Islet precursor cell (in vitro differentiated cells): ENCODE measurements at places on chromosomes 1 and 21.

GRCh38 chr1:29238620-29239002, 2.3 kb downstream of the PTPRU start:
- peak; percentile 62 for DNase-seq

GRCh38 chr1:197464044-197464443, 196.0 kb downstream of the CRB1 start:
- DNase-seq = no peak

- DNase-seq = no peak
Observed at GRCh38 chr1:206676499-206676898, 8.2 kb upstream of the MAPKAPK2 start.

- no peak for DNase-seq
Observed at GRCh38 chr1:25146451-25146855, 85.8 kb downstream of the SYF2 start.

- DNase-seq = no peak
Observed at GRCh38 chr1:158952416-158952815, 21.1 kb downstream of the PYHIN1 start.

- no peak for DNase-seq
Observed at GRCh38 chr21:31658053-31658452, 1.4 kb upstream of the SOD1 start.

DNA sequence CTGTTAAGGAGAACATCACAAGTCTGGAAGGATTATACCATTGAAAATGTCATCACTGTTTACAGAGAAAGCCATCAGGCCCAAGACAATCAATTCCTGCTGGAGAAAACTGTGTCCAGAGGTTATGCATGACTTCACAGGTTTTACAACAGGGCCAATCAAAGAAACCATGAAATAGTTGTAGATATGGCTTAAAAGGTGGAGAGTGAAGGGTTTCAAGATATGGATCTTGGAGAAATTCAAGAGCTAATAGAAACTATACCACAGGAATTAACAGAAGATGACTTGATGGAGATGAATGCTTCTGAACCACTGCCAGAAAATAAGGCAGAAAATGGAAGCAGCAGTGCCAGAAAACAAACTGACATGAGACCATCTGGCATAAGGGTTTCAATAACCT, 30.2 kb downstream of the USP1 start:
- no peak for DNase-seq

DNA sequence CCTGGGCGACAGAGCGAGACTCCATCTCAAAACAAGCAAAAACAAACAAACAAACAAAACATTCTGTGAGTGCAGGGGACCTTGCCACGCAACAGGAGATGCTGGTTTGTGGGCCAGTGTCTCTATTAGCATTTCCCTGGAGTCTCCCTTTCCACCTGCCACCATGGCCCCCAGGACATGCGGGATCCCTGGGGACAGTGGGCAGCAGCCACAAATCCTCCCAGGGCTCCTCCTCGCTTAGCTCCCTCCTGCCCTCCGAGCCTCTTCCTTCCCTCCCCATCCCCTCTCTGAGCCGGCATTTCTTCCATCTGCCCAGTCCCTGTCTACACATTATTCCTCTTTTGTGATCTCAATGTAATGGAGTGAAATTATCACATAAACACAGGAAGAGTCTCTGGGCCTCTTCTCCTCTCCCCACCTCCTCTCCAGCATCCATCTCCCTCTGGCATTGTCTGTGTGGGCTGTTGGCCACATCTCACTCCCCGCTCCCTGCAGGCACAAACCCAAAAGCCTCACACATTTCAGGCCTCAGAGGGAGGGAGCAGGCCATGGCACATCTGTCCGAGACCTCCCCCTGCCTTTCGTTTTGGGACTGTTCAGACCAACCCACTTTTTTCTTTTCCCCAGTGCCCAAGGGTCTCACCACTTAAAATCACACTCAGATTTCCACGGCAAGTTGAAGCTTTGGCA, 144.3 kb downstream of the MIS18A start:
- no peak for DNase-seq

- no peak for DNase-seq
Observed at GRCh38 chr1:111768023-111768422, 12.3 kb downstream of the DDX20 start.

DNA sequence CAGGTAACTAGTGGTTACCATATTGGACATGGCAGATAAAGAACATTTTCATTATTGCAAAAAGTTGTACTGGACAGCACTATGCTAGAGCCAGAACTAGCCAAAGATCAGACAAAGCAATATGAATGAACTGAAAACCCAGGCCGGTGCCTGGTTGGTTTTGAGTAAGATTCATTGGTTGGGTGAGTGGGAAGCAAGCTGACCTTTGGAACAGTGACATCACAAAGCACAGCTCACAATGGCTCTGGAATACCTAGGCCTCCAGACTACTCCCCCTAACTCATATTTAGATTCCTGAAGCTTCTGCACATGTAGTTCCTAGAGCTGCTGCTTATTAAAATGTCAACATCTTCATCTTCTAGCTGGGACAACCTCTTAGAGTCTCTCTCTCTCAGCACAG, at the start of gene TMCO2:
TMCO2 (plus strand) TSS at position 283 of the 400 bp plus-strand sequence; CDS start at position 340, 57 bp downstream.
- DNase-seq = no peak

- DNase-seq = peak; percentile 47
Observed at GRCh38 chr1:157107702-157108101, 8.1 kb upstream of the ETV3L start.

DNA sequence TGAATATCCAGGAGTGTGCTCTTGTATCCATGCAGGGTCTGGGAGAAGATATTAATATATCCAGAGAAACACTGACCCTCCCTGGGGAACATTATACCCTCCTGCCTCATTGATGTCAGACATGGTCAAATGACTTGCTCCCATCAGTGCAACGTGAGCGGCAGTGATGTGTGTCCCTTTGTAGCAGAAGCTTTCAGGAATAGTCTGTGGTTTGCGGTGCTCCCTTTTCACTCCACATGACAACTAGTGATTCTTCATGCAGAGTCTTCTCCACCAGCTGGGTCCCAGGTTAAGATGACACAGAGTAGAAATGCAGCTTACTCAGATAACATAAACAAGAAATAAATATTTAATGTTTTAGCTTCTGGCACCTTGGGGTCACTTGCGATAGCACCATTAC, 31.9 kb upstream of the LYPD8 start:
- DNase-seq = no peak

GRCh38 chr1:46183079-46183847, 7.0 kb upstream of the P3R3URF start:
- peak; percentile 96 for DNase-seq

DNA sequence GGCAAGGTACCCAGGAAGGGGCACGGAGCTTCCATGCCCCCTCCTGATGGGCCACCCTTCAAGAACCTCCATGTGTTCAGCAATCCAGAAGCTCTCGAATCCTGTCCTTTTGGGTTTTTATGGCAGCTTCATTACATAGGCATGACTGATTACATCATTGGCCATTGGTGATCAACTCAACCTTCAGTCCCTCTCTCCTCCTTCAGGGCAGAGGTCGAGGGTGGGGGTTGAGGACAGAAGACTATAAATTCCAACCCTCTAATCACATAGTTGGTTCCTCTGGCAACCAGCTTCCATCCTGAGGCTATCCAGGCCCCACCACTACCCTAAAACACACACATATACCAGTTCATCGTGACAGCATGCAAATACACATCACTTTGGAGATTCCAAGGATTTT, 135.7 kb downstream of the ZNF281 start:
- peak; percentile 74 for DNase-seq

- no peak for DNase-seq
Observed at GRCh38 chr1:37125295-37125694, 91.0 kb upstream of the GRIK3 start.

GRCh38 chr1:110462964-110463363, 12.0 kb downstream of the PROK1 start:
- no peak for DNase-seq

DNA sequence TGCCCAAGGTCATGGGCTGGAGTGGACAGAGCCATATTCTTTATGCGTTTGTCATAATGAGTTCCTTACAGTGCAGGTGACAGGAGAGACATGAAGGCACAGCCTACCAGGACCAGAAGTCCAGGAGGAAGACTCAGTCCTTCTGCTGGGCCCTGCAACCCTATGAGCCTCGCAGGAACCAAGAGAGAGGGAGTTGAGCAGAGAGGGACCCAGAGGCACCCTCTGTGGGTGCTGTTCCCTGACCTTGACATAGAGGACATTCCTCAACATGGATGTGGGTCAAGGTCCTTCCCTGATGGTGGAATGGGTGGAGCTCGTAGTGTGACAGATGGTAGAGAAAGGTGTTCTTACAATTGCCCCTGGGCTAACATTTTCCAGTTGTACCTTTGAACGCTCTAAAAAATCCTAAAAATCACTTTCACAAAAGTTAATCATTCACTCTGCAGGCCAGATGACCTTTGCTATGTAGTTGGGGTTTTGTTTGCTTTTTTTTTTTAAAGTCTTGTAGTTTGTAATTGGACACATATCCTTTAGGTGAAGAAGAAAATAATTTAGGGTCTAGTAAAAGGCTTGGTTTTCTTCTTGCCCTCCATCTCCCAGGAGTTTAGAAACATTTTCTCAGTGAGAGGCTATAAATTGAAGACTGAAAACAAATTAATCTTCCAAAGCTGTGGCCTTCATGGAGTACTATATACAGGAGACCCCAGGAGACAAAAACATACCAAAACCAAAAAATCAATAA, 41.9 kb downstream of the MAB21L3 start:
- DNase-seq = peak; percentile 33

GRCh38 chr1:46300673-46301405, 2.6 kb downstream of the LRRC41 start:
- DNase-seq = no peak

- DNase-seq = peak; percentile 70
Observed at GRCh38 chr1:112298558-112298957, 97.5 kb upstream of the CTTNBP2NL start.

DNA sequence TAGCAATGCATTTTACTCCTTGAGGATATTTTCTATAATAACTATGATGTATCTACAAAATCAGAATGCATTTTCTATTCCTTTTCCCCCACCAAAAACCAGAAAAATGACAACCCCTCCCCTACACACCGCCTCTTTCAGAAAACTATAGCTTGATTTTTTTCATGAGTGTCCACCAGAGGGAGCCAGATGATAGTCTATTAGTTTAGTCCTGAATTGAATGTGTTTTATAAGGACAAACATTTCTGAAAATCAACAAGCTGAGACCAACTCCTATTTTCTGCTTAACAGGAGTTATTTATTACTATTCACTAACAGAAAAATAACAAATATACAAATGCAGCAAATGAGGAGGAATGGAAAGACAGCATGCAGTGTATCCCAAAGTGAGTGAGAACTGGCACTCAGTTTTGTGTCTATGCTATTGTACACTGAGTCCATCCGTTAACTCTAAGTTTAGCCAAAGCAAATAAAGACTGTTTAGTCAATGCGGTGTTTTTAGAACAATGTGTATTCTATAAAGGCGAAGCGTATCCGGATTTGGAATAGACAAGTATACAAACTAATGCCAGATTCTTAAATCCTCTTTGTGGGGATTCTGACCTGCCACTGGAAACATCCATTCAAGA, 182.6 kb downstream of the VAV3 start:
- DNase-seq = no peak

GRCh38 chr1:111174070-111174469, 26.4 kb downstream of the DENND2D start:
- DNase-seq = no peak

GRCh38 chr1:219506473-219506899, 106.4 kb downstream of the ZC3H11B start:
- no peak for DNase-seq

DNA sequence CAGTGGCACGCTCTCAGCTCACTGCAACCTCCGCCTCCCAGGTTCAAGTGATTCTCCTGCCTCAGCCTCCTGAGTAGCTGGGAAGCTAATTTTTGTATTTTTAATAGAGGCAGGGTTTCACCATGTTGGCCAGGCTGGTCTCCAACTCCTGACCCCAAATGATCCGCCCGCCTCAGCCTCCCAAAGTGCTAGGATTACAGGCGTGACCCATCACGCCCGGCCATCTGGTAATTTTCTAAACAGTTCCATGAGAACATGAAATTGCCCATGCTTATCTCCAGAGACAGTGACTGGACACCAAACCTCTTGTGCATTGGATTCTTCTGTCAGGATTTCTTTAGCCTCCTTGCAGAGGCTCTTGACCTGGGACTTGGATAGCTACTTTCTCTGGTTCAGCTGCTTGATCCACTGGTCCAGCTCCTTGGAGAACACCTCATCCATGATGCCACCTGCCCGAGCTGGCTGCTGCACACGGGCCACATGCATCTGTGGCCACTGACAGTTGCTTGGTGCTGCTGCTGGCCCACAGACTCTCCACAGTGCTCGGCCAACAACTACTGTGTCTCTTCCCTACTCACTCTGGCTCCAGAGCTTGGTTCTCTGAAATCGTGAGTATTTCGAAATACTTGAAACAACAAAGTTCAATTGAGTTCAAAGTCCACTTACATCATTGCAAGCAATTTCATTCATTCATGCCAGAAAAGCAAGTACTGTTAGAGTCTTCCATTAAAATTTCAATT, 40.0 kb upstream of the CTPS1 start:
- no peak for DNase-seq

DNA sequence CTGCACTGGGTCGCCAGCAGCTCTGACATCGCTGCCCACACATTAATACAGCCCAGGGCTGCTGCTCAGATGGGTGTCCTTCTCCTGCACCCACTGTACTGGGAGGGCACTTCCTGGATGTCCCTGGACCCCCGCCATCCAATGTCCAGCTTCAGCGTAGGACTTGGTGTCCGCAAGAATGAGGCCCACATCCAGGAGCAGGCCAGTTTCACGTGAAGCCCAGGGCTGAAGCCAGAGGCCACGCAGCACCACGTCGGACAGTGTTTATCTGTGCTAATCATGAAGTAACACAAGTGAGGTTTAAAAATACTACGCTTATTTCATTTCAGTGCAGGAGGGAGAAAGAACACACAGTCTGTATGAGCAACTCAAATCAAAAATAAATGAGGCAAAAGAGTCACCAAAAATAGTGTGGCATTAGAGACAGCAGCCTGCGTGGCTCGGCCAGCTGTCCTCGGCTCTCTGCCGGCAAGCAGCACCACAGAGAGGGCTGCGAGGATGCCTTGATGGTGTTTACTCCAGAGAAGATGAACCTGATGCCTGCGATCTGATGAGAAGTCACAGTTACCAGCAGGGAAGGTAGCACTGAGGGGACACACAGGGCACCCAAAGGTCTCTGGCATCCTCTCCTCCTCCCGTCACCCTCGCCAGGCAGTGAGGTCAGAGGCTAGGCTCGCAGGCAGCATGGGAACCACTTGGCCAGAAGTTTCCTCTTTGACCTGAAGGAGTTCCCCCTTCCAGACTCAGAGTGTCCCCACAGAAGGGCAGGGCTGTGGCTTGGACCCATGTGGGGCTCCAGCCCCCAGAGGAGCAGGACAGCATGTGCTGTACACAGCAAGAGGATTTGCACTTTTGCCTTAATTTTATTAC, 22.1 kb upstream of the NPHP4 start:
- DNase-seq = no peak

- peak; percentile 55 for DNase-seq
Observed at GRCh38 chr21:14686466-14687267, 140.6 kb upstream of the SAMSN1 start.
